ENCODE measurements at places on chromosomes 2 and 18.

DNA sequence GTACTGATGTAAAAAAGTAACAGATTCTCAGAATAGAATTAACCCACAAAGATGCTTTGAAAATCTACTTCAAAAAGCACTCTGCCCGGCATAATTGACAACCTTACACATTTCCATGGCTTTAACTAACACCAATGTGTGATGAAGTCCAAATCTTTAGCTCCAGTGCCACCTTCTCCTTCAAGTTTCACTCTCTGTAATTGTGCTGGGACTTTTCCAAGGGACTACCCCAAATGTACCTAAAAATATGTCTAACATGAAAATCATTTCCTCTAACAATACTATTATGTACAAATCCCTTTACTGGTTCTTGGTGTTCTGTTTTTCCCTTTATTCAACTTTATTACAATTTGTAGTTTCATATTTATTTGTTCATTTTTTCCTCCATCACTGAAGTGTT is 20.6 kb upstream of the UBE2E3 start:
- no peak for DNase-seq

DNA sequence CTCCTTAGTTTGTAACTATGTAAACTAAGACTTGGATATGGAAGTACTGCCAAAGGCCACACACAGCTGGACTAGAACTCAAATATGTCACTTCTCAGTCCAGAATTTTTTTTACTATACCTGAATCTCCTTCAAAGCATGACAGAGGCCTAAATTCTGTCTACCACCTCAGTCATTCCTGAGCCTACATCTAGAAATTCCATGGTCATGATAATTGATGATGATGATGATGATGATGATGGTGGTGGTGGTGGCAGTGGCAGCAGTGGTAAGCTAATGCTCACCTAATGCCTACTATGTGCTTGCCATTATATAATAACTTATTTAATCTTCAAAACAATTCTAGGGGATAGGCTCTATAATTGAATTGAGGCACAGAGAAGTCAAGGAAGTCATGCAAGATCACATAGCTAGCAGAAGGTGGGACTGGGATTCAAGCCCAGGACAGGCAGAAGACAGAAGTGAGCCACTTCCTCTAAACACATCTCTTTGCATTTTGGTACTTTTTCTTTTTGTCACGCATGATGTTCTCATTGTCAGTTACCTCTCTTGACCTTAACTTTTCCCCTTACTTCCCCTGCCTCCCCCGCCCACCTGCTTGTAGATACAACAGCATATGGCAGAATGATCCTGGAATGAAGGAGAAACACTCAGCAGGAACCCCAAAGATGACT is 539.3 kb downstream of the TNS1 start:
- no peak for DNase-seq

DNA sequence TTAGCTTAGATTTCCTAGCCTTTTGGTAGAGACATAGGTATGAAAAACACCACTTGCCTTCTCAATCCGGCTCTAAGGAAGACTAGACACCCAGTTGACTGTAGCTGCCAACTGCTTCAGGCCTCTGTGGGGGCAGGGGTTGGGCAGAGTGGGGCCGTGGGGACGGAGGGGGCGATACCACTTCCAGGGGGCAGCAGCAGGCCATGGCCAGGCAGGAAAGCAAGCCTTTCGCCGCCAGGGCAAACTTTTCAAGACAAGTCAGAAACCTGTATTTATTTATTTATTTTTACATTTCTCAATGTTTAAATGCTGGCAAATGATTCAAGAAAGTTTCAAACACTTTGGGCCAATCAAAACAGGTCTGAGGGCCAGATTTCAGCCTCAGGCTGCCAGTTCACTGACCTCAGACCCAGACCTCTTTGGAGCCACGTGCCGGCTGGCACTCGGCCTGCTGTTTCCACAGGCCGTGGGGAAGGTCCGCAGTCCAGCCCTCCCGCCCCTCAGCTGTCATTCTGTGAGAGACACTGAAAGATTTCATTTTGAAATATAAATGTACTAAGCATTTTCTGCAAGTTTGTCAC is 63.8 kb downstream of the MEX3C start:
- DNase-seq: no peak

GRCh38 chr2:9169349-9170107 is 37.1 kb upstream of the ASAP2 start:
- DNase-seq: no peak

DNA sequence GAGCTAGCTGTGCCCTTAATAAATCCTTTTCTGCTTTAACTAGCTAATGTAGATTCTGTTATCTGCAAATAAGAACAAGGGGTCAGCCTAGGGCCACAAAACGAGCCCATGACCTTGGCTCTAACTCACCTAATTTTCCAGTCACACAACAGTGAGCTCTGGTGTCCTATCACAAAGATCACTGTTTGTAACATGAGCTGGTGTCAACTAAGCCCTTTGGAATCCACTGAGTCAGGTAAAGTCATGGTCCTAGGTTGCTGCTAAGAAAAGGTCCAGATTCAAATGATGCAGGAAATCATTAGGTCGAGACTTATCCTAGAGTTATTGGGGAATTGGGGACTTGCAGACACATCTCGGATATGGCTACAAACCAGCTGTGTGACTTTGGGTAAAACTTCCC is 49.9 kb downstream of the ST8SIA5 start:
- DNase-seq: peak; percentile 20
